CD4-positive, alpha-beta T cell treated with Interleukin-21 for 1 hour (primary cell): ENCODE measurements at places on chromosomes 2 and 18.

DNA sequence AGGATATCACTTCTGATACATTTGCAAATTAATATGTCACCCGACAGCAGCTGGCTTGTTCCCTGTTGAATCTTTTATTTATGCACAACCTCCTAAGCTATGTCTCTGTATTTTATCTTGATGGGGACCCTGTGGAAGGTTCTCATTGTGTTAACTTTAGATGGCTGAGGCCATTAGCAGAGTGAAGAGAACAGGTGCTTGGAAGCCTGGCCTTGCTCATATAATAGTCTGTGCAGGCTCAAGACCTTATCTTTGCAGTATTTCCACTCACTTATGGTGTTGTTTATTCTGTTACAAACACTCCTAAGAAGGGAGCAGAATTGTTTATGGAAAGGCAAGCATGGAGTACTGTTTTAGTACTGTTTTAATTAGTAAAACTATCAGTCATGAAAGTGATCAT, 107.6 kb downstream of the SETBP1 start:
- no peak for DNase-seq

DNA sequence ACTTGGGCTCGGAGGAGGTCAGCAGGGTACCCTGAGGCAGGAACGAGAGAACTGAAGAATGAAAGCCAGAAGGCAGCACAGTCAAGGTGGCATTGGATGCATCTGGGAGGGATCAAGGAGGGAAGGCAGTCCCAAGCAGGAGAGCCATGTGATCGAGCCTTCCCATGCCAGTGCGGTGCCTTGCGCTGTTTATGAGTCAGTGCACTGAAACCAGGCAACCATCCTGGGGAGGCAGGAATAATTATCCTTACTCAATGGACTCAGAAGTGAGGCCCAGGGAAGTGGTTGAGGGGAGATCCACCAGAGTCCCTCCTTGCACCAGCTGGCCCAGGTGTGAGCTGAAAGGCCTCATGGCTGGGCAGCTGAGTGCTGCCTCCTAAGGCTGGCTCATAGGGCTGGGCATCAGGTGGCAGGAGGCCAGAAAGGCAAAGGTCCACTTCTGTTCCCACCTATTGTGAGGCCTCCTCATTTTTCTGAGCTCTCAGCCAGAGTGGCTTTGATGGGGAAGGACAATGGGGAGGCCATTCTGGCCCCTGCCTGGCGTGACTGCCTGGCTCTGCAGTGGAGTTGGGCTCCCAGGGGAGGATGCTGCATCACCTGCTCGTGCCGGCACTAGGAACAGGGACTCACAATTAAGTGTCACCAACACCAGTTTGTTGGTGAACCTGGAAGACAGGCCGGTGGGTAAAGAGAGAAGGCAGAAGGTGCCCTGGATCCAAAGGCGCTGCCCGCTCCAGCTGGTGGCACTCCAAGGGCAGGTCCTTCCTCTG, 82.3 kb downstream of the TFCP2L1 start:
- DNase-seq: no peak

GRCh38 chr2:20353241-20353992, 2.8 kb upstream of the PUM2 start:
- no peak for DNase-seq

DNA sequence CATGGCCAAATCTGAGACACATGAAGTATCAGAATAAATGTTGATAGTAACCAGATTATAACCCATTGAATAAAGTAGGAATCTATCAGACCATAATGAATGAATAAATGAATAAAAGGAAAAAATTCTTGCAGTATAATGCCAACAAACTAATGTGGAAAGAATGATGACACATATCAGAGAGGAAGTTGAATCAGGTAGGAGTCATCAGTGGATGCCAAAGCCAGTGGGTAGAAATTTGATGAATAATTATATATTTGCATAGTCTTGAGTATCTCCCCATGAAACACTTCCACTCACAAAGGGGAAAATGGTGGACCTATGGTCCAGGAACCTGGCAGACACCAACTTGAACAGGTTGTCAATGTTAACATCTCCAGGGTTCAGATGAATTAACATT, 68.6 kb downstream of the GALNT3 start:
- DNase-seq: no peak

GRCh38 chr2:23803965-23804542, 122.9 kb downstream of the ATAD2B start:
- no peak for DNase-seq

GRCh38 chr2:19476327-19476726, 117.9 kb upstream of the OSR1 start:
- DNase-seq: no peak

- no peak for DNase-seq
Observed at GRCh38 chr2:191719938-191720337, 42.0 kb downstream of the NABP1 start.

- no peak for DNase-seq
Observed at GRCh38 chr2:181107628-181107945, 127.2 kb downstream of the UBE2E3 start.

DNA sequence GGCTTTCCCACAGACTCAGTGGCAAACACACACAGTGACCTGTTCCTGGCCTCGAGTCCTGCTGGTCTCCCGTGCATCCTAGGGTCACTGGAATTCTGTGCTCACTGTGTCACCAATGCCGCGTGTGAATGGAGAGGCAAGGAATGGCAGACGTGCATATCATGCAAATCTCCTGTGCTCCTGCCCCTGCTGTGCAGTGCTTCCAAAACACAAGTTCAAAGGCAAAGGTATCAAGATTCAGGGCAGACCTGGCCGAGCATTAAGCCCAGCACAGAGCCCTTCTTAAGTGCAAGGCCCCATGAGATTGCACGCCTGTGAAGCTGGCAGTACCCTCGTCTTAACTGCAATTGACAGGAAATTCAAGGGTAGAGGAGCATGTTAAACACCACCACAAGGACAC, 129.1 kb downstream of the NDUFA10 start:
- DNase-seq: no peak

DNA sequence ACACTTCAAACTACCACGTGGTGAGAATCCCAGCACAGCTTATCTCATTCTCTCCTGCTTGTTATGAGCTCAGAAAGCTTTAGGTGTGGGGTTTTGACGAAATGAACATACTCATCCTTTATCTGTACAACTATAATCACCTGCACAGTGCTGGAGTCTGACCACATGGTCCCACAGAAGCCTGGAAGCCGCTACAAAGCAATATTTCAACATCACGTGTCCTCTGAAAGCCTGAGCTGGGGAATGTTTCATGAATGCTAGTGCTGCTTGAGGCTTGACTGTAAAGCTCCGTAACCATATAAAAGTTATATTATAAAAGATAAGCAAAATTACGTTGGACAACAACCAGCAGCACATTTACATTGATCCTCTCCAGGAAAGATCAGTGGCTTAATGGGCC, 43.9 kb downstream of the PIEZO2 start:
- DNase-seq: no peak

GRCh38 chr18:55166260-55166598, 207.0 kb upstream of the CCDC68 start:
- no peak for DNase-seq
